ENCODE measurements at places on chromosomes 13 and 19.

DNA sequence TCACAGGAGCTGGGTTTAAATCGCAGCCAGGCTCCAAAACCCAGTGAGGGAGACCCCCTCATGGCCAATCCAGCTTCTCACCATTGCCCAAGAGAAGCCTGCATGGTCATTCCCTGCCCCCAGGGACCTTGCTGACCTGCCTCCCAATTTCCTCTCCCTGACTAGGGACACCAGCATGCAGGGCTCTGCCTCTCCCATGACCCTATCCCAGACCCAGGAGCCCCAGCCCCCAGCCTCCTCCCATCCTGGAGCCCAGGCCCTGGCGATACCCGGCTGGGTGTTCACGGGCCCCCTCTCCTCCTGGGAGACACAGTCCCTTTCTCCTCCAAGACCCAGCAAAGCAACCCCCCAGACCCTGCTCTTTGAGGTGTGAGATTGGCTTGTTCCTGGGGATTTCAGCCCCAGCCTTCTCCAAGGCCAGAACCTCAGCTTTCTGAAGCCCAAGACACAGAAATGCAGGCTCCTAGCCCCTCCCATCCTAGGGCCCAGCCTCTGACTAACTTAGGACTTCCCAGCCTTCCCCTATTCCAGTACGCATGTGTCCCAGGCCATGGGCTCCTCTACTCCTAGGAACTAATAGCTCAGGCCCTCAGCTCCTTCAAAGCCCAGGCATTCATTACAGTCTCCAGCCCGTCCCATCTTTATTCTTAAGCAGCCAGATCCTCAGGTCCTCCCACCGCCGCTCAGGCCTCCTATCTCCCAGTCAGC lies 1.1 kb downstream of the GYS1 start:
- DNase-seq: no peak

- no peak for DNase-seq
These were observed 539 bp downstream of the PLD3 start for GRCh38 chr19:40348961-40349507.

GRCh38 chr19:19062454-19063182 lies 1.2 kb upstream of the SLC25A42 start:
- no peak for DNase-seq

- no peak for DNase-seq
These were observed 42.3 kb downstream of the GJA3 start for GRCh38 chr13:20118268-20119140.

DNA sequence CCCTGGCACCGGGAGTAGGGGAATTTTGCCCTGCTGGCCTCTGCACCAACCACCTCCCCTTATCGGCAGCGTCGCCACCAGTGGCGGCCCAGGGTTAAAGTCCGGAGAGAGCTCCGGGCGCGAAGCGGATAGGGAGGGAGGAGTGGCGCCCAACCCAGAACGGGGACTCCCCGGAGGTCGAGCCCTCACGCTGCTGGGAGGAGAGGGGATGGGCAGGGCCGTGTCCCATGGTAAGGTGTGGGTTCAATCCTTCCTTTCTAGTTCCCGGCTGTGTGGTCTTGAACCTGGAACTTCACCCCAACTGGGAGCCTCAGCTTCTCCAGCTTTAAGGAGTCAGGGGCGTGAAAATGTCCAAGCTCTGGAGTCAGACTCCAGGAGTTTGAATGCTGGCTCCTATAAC lies 23.3 kb upstream of the BCL3 start:
- DNase-seq: no peak

- DNase-seq: no peak
These were observed 340.8 kb downstream of the KLF5 start for GRCh38 chr13:73399347-73400216.

DNA sequence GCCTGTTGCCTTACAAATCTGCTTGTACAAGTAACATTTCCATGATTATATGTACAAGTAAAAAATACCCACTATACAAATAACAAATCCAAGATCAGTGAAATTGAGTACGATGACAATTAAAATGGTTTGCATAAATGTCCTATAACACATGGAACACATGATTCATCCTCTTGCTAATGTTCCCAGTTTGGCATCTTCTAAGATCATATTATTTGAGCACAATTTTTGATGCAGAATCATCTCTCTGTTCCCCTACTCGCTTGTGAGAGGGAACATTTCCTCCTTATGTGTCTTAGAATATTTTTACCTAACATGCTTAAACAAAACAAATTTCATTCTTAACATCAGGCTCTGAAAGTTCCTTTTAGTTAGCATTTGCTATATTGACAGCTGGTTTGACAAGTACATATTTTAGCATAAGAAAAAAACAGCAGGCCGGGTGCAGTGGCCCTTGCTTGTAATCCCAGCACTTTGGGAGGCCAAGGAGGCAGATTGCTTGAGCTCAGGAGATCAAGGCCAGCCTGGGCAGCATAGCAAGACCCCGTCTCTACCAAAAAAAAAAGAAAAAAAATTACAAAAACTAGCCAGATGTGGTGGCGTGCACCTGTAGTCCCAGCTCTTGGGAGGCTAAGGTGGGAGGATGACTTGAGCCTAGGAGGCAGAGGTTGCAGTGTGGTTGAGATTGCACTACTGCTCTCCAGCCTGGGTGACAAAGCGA lies 14.2 kb downstream of the ZNF331 start:
- DNase-seq: no peak

GRCh38 chr19:28327905-28328304 lies 885.0 kb downstream of the UQCRFS1 start:
- DNase-seq: no peak

DNA sequence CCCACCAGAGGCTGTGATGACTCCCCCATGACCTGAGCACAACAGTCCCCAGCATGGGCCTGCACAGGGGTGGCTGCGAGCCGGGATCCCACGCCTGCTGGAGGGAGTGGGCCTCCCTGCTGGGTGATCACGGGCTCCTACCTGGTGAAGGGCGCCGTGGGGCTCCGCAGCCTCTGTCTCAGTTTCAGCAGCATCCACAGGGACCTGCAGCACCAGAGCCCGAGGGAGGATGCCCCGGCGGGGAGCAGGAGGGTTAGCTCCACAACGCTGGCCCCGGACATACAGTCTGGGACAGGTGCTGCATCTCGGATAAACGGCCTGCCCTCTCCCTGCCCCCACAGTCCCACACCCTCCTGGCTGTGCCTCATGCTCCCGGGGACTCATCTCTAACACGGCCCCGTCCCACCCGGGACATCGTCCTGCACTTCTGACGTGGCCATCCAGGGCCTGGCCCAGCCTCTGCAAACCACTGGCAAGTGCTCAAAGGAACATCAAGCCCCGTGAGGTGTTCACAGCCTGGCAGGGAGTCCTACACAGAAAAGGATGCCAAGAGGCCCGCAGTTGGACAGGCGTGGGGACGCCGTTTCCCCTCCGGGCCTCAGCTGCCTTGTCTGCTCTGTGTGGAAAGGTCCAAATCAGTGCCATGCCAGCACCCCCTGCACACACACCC lies 10.5 kb downstream of the PEX11G start:
- no peak for DNase-seq

- DNase-seq: no peak
These were observed 104.5 kb upstream of the DIAPH3 start for GRCh38 chr13:60268203-60268555.

DNA sequence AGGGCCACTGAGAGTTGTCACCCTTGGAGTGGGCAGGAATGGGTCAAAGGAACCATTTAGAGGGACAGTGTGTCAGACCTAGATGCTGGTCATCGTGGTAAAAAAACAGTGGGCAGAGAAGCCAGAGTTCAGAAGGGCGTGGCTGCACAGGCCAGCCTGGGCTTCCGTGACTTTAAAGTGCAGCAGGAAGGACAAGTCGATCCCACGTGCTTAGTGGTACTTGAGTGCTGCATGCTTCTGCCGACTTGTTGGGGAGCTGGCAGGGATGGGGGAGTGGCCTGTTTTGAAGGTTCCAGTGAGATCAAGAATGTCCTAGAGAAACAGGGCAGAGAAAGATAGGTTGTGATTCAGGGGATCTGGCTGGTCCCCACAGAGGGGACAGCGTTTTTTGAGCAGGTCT lies 17.0 kb downstream of the LYL1 start:
- DNase-seq: no peak

DNA sequence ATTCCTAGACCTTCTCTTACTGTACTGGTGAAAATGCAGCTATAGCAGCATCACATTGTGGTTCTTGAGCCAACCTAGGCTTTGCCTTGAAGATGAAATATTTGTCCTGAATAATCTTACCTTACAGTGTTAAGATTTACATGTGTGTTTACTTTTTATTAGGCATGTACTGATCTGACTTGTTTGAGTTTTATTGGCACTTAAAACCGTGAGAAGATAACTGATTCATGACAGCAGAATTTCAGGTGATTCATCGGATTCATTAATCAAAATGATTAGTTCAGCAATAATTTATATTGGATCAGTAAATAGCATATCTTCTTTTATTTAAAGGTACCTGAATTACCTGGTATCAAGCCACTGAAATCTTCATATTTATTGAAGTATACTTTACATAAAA lies 296.3 kb downstream of the KLF5 start:
- DNase-seq: no peak

DNA sequence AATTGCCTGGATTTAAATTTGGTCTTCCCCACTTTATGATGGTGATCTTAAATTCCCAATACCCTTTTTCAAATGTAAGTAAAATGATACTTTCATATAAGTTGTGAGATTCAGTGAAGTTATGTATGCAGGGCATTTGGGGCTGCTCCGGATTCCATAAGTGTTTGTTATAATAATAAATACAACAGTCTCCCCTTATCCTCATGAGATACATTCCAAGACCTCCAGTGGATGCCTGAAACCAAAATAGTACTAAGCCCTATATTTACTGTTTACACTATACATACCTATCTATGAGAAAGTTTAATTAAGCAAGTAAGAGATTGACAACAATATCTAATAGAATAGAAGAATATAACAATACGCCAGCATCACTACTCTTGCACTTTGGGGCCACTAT lies 2237.8 kb downstream of the PCDH9 start:
- no peak for DNase-seq

DNA sequence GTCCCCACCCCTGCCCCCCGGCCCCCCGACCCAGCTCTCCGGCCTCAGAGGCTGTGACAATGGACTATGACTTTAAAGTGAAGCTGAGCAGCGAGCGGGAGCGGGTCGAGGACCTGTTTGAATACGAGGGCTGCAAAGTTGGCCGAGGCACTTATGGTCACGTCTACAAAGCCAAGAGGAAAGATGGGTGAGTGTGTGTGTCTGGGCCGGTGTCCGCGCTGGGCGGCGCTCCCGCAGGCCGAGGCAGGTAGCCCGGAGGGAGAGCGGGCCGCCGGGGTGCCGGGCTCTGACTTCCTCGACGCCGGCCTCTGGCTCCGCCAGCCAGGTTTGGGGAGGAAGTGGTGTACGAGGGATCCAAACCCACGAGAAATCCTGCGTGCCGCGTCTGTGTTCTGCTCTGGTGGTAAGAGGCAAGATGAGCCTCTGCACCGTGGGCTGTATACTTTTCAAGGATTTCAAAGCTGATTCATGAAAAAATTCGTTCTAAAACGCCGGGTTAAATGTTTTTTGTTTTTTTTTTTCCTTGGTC lies 718 bp downstream of the CDK8 start:
- DNase-seq: no peak

DNA sequence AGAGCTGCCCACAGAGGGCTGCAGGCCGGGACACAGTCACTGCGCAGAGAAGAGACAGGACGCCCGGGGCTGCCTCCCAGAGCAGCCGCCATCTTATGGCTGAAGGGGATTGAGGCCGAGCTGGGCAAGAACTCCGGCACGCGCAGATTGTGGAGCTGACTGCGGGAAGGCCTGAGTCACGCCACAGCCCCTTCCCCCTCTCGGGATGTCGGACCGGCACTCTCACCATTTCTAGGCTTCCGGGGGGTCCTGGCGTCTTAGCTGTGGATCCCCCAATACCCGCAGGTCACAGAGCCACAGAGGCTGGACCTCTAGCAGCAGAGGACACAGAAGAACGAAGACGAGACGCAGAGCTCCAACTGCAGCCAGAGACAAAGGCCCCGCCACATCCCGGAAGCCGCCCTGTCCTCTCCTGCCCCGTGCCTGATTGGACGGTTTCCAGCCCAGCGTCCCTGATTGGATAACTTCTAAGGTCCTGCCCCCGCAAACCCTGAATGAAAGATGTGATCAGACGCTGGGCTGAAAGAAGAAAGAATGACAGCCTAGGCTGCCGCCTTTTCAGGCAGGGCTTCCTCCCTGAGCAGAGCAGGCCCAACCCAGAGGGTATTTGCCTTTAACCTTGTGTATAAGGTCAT lies at the start of gene ZNF43:
ZNF43 (minus strand) TSS at position 373 of the 635 bp plus-strand sequence; CDS start at position 229, 144 bp downstream.
- DNase-seq: peak; percentile 5

GRCh38 chr13:29386246-29386645 lies 209.2 kb downstream of the SLC7A1 start:
- no peak for DNase-seq

GRCh38 chr19:33248553-33248953 lies 22.9 kb upstream of the SLC7A10 start:
- no peak for DNase-seq

GRCh38 chr19:58218899-58219298 lies 9.8 kb upstream of the ZNF544 start:
- DNase-seq: no peak

DNA sequence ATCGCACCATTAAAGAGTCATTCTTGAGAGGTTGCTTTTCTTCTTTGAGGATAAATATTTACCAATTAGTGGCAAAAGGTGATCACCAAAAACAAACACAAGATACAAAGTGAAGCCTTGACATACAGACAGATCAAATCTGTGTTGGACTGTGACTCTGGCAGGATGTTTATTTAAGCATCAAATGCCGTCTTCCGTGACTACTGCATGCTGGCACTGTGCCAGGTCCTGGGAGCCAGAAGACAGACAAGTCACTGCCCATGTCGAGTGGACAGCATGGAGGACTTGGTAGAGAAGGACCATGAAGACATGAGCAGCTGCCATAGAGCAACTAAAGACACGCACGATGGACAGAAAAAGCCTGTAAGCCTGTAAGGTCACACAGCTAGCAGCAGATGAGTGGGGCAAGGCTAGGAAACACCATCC lies 92.8 kb upstream of the FARP1 start:
- DNase-seq: no peak

GRCh38 chr19:18284712-18285360 lies 3.4 kb upstream of the JUND start:
- DNase-seq: no peak

DNA sequence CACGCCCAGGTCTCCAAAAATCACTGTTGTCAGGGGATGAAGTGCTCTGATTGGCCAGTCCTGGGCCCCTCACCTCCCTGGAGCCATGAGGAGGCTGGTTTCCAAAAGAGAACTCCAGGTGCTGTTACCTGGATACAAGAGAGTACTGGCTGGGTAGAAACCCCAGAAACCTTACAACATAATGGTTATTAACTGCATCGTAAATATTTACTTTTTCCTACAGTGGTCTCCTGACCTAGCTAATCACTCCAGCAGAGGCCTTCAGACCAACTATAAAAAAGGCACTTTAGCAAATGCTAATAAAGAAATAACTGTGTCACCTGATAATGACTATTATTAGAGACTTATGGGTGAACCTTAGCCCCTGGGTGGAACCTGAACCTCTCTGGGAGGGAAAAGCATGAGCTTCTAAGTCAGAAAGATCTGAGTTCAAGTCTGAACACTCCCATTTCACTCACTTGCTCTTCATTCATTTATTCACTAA lies 1.5 kb upstream of the IGSF23 start:
- DNase-seq: no peak

GRCh38 chr13:113129921-113130750 lies 7.5 kb downstream of the F10 start:
- DNase-seq: no peak

GRCh38 chr13:51666839-51667238 lies 82.6 kb downstream of the WDFY2 start:
- no peak for DNase-seq

- DNase-seq: no peak
These were observed 4.0 kb downstream of the RASL11A start for GRCh38 chr13:27274631-27275030.

- no peak for DNase-seq
These were observed 468 bp downstream of the S1PR5 start for GRCh38 chr19:10516671-10517286.

GRCh38 chr13:51152701-51153100 lies 41.6 kb upstream of the C13orf42 start:
- DNase-seq: no peak

All from GOT3 (cell line).